ENCODE measurements at places on chromosomes 5 and 9.

DNA sequence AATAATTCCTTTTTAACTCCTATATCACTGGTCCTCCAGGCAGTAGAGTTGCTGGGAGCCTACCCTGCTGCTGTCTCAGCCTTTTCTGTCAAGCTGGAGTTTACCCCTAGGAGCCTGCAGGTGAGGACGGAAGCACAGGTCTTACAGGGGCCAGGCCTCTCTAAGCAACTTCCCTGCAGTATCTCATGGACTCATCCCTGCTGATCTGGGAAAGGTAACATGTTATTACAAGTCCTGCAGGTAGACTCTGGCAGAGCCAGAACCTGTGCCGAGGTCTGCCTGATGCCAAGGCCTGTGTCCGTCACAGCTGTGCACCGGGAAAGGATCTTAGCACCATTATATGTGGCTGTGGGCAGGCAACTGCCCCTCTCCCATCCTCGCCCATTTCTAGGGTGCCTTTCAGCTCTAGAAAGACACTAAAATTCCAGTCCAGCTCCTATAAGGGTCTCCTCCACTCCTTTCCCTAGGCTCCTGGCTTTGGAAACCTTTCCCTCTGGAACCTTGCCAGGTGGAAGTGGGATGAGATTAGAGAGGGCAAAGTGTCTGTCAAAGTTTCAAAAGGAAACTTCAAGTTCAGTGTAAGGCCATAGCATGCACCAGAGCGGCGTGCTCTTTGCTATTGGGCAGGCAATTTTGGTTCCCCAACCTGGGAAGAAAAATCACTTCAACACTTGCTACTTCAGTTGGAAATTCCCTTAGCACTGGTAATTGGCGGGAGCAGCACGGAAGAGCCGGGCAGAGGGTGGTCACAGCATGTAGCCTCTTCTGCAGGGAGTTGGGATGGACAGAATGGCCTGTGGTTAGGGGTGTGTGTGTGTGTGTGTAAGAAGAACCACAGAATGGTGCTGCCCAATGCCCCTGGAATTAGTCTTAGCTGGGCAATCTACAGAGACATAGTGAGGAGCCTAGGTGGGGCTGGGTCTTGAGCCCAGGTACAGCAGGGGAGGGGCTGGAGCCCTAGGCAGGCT is 17.5 kb downstream of the TMEM171 start:
- no peak for DNase-seq

GRCh38 chr9:129176701-129177442 is 1.2 kb downstream of the IER5L start:
- peak; percentile 79 for DNase-seq

GRCh38 chr9:108967916-108968315 is 33.7 kb downstream of the ABITRAM start:
- DNase-seq: no peak

GRCh38 chr5:158384535-158385481 is 525.9 kb upstream of the CLINT1 start:
- DNase-seq: peak; percentile 55

GRCh38 chr5:148147415-148147814 is 20.9 kb upstream of the SPINK14 start:
- DNase-seq: peak; percentile 96

- DNase-seq: no peak
Observed at GRCh38 chr9:113293285-113293878, 9.8 kb downstream of the RNF183 start.

DNA sequence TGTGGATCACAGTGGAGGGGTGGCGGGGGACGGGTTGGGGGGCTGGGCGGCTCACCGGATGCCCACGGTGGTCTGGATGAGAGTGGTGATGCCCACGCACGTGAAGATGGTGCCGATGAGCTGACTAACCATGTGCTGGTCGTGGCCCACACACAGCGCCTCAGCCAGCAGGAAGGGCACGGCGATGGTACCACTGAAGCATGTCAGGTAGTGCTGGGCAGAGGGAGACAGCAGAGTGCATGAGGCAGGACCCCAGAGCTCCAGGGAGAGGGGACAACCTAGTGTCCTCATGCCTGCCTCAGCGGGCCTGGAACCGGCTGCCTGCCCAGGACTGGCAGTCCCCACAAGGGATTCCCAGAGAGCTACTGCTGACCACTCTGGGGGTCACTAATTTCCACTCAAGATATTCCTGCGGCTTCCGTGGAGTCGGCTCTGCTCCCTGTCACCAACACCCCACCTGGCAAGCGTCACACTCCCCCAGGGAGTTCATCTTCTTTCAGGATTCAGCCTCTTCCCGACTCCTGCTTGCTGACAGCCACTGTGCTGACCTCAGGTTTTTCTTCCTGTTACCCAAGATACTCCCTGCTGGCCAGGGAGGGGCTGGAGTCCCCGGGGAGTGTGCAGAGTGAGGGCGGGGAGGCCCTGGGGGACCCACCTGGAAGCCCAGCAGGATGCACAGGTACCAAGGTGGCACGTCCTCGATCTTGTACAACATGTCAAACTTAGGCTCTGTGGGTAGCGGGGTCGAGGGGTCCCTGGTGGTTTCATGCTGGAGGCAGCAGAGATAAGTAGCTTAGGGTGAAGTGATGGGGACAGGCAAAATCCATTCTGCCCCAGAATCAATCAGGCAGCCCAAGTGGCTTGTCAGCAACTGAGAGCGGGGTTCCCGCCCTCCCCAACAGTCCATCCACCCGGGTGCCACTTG is 998 bp downstream of the SLC23A1 start:
- DNase-seq: no peak

DNA sequence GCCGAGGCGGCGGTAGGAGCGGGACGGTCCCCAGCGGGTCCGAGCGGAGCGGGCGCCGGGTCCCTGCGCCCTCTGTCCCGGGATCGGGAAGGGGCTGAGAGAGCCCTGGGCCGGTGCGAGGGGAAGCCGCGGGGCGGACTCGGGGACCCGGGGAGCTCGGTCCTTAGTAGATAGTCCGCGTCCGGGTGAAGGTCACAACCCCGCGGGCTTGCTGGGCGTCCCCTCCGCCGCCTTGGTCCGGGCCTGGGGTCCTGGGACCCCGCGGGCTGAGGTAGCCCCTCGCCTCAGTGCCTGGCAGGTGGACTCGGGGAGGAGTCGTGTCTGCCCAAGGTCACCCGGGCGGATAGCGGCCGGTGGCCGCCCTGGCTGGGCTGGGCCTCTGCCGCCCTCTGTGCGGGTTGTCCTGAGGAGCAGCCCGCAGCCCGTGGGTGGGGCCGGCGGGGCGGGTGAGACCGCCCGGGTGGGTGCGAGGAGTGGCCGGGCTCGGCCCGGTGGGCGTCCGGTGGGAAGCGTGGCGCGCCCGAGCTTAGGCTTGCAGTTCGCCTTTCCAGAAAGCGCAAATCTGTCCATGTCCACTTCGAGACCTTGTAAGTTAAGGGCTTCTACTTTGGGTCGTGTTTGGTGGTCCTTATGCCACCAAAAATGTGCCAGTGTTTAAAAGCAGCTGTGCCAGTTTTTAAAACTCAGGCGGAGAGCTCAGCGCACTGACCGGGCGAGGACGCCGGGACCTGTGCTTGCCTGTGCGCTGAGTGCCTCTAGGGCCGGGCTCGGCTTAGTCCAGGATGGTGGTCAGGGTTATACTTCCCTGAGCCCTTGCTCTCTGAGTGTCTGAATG is 554 bp downstream of the SDHA start:
- peak; percentile 62 for DNase-seq

- no peak for DNase-seq
Observed at GRCh38 chr5:145774442-145774841, 60.7 kb downstream of the PRELID2 start.

All from DMS53 (cell line).